ENCODE measurements at places on chromosomes 13 and 19.

GRCh38 chr19:590396-590745 is 690 bp downstream of the HCN2 start:
- no peak for DNase-seq

DNA sequence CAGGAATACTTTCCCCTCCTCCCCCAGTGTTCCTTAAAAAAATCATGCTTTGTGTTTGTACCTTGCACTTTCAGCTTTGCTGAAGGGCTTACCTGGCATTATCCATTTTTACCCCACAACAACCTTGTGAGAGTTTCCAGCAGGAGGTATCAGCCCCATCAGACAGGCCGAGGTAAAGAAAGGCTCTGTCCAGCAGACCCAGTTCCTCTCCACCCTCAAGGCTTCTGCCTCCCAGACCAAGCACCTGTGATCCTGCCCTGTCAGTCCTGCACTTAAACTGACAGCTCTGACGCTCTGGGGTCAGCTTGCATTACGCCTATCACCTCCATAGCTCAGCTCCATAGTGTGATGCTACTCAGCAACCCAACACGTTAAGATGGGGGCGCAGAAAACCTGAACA is 803.1 kb downstream of the UQCRFS1 start:
- no peak for DNase-seq

DNA sequence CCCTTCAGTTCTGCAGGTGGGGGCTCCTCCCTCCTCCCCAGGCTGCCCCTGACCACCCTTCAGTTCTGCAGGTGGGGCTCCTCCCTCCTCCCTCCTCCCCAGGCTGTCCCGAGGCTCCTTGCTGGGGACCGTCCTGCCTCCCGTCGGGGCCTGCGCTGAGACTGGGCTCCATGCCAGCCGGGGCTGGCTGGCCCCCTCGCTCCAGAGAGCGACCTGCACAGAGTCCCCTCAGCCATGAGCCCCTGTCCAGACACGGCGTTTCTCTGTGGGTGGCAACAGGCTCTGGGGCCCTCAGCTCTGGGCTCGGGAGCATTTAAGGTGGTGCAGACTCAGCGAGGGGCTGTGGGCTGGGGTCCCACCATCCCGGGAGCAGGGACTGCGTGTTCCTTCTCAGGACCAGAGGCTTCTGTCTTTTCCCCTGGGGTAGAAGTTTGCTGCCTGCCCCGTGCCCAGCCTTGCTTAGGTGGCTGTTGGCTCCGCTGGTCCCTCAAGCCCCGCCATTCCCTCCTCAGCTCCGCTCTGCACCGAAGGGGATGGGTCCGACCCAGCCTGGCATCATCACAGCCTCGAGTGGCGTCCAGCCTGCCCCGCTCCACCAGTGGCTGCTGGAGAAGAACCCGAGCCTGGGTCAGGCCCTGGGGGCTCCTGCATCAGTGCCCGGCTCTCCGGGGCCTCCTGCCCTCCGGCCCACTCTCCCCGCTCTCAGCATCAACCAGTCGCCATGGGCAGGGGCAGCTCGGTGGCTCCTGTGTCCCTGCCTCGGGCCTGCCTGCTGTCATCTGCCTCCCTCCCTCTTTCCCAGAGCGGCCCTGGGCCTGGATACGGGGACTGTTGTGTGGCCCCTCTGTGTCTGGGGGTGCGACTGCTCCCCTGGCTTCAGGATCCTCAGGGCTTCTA is 27.6 kb downstream of the CSNK1G2 start:
- DNase-seq, result no peak

DNA sequence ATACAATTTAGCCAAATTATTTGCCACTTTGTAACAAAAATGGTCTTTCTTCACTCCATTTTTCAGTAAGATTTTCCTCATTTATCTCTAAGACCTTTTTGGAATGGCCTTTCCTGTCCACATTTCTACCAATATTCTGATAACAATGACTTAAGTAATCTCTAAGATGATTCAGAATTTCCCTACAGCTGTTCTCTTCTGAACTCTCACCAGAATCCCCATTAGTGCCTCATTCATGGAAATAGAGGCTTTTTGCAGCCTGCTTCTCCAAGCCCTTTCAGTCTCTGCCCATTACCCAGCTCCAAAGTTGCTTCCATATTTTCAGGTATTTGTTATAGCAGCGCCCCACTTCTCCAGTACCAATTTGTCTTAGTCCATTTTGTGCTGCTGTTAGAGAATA is 867.0 kb downstream of the GPC5 start:
- DNase-seq, result no peak
